ENCODE measurements at places on chromosomes 3 and 15. TPM values are rescaled to one million over a fixed set of nuclear protein-coding genes. Genes with fewer than 3 reads are reported as not detected.

NR2E3 gene
- 0.38 TPM for total RNA-seq

CRYGS gene
- total RNA-seq, result 1.2 TPM

FYTTD1 gene
- total RNA-seq, result 52.1 TPM

OIP5 gene
- 15.8 TPM for total RNA-seq

FAM174B gene
- 41.4 TPM for total RNA-seq

TF gene
- total RNA-seq, result 18.8 TPM

PARP14 gene
- 20.7 TPM for total RNA-seq
